ENCODE measurements at places on chromosomes 6 and 20.

- no peak for DNase-seq
Measured at GRCh38 chr6:133099573-133099972, 141.6 kb upstream of the EYA4 start.

DNA sequence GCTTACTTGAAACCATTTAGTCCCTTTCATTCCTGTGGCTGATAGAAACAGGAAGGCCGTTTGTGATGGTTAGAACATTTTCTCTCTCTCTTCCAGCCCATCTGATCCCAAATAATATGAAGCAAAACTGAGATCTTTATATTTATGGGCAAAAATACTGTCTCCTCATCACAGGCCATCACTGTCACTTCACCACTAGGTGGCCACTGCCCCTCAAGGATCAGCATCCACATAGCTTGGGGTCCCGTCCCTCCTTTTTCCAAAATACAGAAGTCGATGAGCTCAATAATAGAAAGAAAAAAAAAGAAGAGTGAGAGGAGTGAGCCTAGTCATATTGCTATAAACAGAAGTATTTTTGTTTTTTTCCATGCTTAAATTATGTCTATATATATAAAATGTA, 46.4 kb upstream of the LAMP5 start:
- no peak for DNase-seq

GRCh38 chr20:3367089-3367488, 40.4 kb downstream of the DNAAF9 start:
- DNase-seq = no peak

GRCh38 chr6:39777218-39777617, 15.0 kb upstream of the DAAM2 start:
- DNase-seq = no peak

GRCh38 chr6:52643158-52643557, 27.8 kb upstream of the TMEM14A start:
- no peak for DNase-seq

GRCh38 chr6:27874016-27874415, 38.2 kb downstream of the OR2B2 start:
- no peak for DNase-seq

DNA sequence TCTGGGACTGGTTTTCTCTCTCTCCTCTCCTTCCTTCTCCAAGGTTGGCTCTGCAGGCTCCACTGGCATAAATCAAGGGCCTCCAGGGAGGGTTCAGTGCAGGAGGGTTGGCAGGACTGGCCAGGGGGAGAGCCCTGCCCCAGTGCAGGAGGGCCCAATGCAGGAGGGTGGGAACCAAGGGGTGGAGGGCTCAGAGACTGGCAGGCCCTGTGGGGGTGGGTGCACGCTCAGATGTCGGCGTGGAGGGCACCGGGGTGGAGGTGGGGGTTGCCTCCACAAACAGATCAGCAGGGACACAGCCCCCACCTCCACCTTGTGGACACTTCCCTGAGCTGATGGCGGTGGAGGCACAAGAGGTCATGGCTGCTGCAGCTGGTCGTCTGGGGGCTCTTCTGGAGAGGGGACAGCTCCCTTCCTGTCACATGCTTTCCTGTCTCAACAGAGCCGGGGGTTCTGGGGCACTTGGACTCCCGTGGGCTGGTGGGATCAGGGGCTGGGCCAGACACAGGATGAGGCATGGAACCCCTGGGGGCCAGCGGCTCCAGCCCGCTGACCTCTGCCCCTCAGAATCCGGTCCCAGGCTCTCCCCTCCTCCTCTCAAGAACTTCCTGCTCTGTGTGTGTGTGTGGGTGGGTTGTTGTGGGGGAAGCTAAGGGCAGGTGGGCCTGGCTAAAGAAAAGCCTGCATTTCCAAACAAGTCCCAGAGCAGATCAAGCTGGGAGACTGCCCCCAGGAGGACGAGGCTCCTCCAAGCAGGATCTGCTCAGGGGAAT, 2.7 kb upstream of the ABHD16B start:
- no peak for DNase-seq

GRCh38 chr6:19866173-19866984, 29.2 kb downstream of the ID4 start:
- no peak for DNase-seq

DNA sequence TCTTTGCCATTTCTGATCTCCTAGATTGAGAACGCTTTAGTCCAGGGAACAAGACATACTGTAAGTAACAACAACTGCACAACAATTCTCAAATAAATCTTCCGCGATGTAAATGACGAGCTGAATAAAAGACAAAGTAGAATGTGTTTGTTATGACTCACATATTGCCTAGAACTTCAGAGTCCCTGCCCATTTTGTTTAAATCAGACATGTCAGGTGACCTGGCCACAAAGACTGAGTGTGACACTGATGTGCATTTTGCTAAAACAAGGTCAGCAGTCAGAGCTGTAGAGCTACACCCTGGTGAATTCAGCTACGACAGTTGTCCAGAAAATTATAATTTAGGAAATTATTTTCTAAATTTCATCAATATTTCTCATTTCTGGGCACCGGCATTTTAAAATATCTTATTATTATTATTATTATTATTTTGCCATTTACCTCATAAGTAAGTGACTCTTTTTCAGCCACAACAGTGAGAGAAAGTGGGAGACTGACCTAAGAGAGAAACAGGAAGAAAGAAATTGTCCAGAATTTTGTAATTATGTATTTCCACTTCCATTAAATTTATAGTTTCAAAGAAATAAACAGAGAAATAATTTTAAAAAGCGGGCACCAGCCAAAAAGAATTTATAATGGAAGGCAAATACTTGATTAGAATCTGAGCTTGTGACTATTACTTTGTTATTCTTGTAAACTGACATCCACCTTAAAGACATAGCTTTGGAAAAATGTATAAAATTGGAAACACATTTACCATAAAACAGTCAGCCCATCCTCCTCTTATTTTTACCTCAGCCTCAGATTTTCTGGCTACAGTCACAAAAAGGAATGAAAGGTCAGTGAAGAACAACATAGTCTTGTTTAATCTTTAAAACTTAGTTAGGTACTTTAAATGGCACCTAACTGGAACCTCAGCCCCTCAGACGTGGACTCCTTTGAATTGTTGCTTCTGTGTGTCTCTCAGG, 157.0 kb upstream of the CITED2 start:
- DNase-seq = no peak

DNA sequence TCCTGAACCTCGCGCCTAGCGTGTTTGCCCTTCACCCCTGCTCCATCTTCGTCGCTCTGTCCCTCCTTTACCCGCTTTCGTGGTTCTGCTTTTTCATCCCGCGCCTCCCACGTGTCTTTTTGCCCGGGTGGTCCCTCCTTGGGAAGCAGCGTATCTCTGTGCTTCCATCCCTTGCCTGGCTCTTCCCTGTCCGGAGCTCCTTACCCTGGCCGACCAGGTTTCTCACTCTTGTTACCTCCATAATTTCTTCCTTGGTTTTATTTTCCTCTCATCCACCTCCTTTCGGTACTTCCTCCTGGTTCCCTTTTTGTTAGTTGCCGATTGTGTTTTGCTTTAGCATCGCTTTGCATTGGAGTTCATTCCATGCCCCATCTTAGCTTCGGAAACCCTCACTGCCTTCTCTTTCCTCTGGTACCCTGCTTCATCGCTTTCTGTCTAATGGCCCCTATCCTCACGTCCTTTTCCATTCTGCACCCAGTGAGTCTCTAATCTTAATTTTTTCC, 735 bp downstream of the FAM135A start:
- no peak for DNase-seq

DNA sequence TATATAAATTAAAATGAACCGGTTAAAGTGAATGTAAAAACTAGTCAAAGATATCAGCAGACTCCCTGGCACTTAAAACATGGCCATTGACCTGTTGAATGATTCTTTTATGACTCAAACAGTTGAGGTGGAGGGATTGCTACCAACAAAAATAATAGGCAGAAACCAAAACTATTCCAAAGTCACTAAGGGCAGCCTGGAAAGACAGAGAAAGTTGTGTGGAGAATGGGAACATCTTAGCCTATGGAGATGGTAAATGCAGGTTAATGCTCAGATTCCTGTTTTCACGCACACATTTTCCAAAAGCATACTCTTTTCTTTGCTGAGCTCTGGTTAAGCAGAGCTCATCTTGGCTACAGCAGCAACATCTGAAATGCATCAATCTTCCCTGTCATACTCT, 553.5 kb downstream of the HACE1 start:
- no peak for DNase-seq

DNA sequence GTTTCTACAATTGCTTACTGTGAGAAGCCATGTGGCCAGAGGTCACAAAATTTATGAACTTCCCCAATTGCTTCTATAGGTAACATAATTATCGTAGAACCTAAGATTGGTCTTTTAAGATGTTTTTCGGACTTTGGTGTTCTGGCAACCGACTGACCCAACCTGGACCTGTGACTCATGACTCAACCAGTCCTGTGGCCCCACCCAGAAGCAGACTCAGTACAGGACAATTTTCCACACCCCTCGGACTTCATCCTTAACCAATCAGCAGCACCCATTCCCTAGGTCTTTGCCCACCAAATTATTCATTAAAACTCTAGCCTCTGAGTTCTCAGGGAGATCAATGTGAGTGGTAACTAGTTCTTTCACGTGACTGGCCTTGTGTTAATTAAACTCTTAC, 26.4 kb upstream of the AKAP12 start:
- DNase-seq = no peak

GRCh38 chr20:20318365-20319161, 49.3 kb upstream of the INSM1 start:
- peak; percentile 61 for DNase-seq

GRCh38 chr20:14918976-14919375, 581.6 kb upstream of the FLRT3 start:
- DNase-seq = no peak

GRCh38 chr6:108661430-108661829, 100.7 kb downstream of the FOXO3 start:
- no peak for DNase-seq

DNA sequence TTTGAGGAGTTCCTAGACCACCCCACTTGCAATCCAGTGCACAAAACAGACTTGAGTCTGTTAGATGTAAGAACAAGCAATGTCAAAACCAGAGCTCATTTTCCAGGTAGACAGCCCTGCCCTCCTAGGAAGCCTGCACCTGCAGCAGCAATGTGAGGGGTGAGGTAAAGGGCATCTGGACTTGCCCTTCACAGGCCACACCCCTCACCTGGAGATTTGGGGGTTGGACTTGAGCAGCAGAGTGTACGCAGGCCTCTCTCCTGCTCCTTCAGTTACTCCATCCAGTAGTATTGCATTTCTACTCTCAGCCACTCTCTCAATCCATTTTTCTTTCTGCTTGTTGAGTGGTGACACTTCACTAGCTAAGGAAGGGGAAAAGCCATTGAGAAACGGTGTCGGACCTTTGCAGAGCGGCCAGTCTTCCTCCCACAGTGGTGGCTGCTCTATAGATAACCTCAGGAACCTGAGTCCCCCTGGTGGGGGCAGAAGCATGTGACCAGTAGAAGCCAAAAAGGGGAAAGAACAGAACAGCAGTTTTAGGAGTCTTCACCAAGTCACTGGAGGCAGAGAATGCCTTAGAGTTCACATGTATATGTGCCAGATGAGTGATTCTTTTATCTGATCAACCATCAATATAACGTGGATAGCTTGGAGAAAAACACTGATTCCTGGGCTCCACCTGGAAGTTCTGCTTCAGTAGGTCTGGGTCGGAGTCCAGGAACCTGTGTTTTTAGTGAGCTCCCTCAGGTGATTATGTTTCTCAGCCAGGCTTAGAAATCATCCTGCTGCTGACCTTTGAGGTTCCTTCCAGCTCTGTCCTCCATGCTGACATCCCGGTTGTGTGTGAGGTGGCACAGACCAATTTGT, 28.0 kb downstream of the ARFGEF2 start:
- no peak for DNase-seq

DNA sequence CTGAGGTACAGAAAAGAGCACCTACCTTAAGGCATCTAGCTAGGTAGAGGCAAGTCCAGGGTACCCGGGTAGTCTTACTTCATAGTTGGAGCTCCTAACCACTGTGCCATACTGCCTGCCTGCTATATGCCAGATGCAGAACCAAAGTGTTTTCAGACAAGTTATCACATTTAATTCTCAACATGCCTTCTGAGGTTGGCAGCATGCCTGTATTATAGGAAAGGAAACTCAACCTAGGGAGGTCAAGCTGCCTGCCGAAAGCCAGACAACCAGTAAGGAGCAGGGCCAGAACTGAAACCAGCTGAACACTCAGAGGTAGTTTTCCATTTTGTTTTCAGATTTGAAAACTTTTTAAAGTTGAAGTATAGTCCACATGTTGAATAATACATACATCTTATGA, 5.4 kb downstream of the CTNNBL1 start:
- no peak for DNase-seq

DNA sequence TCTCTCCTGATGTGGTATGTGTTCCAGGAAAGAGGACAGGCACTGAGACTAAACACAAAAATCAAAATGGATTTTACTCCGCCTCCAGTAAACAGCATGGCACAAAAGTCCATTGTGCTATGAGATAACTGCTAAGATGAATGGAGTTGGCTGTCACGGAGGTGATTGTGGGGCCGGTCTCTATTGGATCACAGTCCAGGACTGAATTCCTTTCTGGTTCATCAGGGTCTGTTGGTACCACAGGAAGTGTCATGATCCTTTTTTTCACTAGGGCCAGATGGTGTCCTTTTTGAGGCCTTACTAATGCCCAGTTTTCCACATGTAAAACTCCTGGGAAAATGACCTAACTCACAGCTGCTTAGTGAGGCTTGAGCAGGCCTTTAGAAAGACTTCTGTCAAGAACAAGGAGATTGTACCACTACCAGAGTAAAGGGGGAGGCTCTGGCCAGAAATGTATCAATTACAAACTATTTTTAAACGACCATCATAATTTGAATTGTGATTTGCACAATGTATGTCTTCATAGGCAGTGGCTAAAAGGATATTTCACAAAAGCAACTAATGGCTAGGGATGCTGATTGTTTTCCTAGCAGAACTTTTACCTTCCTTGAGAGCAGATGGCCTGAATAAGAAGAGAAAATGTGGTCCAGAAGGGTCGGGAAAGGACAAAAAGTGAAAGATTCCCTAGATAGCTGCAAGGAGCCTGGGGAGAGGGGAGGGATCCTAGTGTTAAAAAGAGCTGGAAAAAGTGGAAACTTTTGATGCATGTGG, 192.2 kb upstream of the POU3F2 start:
- no peak for DNase-seq

DNA sequence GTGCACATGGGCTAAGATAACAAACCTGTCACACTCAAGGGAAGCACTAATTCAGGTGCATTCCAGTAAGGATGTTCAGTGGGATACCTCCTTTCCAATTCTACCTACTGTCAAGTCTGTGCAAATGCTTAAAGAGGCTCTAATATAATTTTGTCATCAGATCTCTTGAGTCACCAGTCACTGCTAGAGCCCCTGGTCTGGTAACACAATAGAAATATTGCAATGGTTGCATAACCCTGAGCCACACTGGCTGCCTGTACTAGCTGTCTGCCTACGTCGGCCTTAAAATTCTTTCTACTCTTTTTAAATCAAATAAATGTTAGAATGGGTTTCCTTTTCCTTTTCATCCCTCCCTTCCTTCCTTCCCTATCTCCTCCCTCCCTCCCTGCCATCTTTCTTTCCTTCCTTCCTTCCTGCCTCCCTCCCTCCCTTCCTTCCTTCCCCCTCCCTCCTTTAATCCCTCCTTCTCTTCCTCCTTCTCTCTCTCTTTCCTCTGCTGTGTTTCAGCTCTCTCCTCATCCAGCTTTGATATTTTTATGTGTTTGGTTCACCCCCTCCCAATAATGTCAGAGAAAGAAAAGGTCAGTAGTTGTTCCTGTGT, 28.1 kb upstream of the OLIG3 start:
- peak; percentile 18 for DNase-seq
